ENCODE measurements at places on chromosomes 3 and 15. TPM values are rescaled to one million over a fixed set of nuclear protein-coding genes. Genes with fewer than 3 reads are reported as not detected.
A peak's percentile ranks its signal among the peaks of the same experiment; 100 is the strongest.

FOXB1 gene
- total RNA-seq = 0.64 TPM

P2RY13 gene
- total RNA-seq = not detected

FMN1 gene
- total RNA-seq = 3.9 TPM

PPP1R2 gene
- total RNA-seq = 60.2 TPM

DUOXA2 gene
- not detected for total RNA-seq

SLC28A1 gene
- total RNA-seq = not detected

PLSCR2 gene
- 0.54 TPM for total RNA-seq

ARPP21 gene
- not detected for total RNA-seq

LRRC28 gene
- total RNA-seq = 39.3 TPM

CCK gene
- not detected for total RNA-seq

GRCh38 chr3:76456322-76456721 is 583.6 kb upstream of the ROBO2 start:
- DNase-seq = no peak

GRCh38 chr3:97108136-97108535 is 293.7 kb downstream of the EPHA6 start:
- DNase-seq = no peak

DNA sequence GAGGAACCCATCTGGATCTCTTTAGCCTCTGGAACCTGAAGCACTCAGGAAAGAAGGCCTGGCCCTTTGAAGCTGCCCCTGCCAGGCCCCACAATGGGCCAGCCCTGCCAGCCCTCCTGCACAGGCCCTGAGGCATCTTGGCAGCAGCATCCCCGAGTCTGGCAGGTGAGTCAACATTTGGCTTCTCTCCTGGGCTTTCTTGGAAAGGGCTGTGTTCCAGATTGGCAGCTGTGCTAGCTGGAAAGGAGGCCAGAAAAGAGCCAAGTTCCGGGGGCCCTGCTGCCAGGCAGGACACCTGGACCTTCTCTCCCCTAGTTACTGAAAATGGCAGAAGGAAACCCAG is 187.2 kb downstream of the SHQ1 start:
- no peak for DNase-seq

DNA sequence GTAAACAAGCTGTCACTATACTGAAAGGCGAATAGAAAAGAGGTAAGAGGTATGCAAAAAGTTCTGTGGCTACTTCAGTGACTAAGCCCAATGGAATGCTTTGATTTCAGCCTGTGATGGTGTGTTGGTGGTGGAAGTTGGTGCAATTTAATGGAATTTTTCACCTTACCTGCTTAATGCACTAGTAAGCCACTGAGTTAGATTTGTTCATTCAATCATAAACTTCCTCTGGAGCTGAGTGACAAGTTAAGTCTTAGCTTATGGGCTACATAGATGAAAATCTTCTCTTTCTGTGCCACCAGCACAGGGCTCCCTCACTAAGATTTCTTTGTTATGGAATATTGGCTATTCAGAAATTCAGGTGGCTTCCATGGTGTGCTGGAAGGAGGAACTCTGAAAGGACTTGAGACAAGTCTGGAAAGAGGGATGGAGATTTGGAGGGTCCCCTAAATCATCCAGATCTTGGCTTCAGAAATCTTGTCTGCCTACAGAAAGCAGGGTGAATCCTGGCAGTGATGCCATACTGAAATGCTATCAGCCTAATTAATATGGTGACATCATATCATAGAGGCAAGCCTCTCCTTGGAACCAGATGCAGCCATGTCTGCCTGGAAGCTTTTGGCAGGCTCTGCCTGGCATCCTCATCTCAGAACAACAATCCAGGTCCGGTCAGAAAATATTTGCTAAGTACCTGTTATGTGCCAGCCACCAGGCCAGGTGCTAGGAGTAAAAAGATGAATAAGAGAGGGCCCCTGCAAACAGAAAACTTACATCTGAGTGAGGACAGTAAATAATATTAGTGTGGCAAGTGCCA is 8.1 kb upstream of the GAP43 start:
- no peak for DNase-seq

GRCh38 chr3:60954048-60954447 is 297.2 kb downstream of the FHIT start:
- DNase-seq = no peak

DNA sequence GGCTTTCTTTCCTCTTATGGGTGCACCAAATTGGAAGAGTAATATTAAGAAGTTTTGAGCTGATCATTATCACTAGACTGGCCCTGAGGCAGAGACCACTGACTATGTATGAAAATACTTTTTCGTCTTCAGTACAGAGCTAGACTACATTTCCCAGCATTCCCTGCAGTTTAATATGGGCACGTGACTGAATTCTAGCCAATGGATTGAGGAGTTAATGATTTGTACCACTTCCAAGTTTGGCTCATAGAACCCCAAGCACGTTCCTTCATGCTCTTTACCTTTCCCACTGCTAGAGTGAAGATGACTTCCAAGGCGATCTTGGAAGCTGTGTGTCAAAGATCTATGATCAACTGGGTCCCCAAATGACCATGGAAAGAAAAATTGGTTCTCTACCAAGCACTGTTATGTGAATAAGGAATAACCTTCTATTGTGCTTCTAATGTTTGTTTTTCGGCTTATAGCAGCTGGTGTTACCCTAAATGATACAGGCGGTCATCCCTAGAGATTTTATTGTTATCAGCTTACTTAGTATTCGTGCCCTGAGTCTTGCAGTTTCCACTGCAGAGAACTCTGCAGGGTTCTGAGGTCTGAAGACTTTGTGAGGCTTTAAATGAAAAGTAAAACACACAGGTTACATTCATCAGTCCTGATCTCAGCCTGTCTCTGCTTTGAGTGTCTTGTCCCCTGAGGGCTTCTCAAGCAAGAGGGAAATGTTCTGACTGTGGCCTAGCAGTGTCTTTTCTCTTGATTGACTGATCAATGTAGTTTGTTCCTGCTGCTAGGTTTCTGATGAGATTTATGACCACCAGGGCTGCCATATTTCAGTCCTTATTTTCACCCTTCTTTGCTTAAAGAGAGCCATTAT is 486.8 kb downstream of the PDCD6IP start:
- DNase-seq = no peak

DNA sequence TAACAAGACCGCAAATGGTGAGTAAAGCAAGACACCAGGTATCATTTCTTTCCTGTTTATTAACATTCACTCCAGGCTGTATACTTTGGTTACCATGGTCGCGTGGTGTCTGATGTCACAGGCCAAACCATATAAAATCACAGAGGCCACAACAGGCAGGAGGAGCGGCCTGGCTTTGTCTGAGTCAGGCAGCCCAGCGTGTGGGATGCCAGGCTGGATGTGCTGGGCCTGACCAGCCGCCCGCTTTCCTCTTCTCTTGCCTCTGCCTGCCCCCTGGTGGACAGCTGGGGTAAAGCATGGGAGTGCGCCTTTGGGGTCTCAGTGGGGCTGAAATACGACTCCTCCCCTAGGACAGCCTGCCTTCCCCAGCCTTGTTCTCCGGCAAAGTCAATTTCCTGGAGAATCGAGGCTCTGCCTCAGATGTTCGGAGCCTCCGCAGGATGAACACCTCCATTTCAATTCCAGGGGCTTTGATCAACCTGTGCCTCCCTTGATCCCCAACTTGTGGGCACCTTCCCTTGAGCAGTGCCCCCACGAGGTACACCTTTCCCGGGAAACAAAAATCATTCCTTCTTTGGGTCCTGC is 78.2 kb downstream of the CCNL1 start:
- DNase-seq = peak; percentile 69

DNA sequence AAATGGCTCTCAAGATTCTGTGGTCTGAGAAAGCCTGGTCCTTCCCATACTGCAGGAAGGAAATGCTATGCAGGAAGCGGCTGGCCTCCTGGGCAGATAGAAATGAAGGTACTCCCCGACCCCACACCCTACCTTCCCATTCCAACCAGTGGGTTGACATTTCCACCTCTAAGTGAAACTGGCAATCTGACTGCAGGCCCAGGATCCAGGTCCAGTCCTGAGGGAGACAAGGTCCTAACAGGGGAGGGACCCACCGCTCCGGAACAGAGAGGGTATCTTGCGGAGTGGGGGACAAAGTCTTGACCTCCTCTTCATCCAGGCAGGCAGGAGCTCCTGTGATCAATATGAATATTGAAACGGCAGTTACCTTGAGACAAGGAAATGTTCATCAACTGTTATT is 6.6 kb upstream of the LOXL1 start:
- DNase-seq = no peak

All from Panc1 (cell line).